ENCODE measurements at places on chromosomes 6 and 20.

DNA sequence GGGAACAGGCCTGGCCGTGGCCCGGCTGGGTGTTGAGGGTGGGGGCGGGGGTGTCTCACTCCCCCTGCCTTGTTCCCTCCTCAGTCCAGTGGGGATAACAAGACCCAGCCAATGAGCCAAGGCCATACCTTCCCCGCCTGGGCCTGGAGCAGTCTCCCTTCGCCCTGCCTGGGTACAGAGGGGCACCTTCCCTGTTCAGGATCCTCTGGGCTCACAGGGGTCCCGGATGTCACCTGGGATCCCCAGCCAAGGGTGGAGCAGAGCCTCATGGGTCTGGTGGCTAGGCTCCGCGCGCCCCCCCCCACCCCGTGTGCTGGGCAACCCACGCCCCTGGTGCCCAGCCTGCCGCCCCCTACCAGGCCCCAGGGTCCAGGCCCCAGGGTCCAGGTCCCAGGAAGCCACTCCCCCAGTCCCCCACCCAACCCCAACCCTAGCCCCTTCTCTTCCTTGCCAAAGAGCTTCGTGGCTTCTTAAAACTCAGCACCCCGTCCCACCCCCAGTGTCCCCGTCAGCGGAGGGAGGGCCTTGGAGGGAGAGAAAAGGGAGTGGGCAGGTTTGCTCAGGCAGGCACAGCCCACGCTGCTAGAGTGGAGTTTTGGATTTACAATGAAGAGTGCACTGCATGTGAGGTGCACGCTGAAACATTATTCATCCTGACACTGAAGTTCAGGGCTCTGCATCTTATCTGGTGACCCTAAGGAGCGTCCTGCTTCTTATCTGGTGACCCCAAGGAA is 11.8 kb downstream of the HRH3 start:
- no peak for DNase-seq

DNA sequence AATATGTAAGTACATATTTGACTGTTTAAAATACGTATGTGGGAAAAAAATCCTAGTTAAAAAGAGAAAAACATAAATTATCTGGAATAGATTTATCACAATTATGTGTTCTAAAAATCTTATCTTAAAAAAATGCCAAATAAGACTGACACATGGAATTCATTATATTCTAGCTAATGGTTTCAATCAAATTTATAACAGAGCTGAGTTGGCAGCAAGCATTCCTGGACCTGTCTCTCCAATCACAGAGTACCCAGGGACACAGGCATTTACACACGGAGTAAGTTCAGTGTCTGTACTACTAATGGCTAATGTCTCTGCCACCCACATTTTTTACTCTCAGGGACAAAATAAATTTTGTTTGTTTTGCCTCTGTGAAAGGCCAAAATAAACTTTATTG is 122.3 kb downstream of the RPS12 start:
- DNase-seq: no peak

DNA sequence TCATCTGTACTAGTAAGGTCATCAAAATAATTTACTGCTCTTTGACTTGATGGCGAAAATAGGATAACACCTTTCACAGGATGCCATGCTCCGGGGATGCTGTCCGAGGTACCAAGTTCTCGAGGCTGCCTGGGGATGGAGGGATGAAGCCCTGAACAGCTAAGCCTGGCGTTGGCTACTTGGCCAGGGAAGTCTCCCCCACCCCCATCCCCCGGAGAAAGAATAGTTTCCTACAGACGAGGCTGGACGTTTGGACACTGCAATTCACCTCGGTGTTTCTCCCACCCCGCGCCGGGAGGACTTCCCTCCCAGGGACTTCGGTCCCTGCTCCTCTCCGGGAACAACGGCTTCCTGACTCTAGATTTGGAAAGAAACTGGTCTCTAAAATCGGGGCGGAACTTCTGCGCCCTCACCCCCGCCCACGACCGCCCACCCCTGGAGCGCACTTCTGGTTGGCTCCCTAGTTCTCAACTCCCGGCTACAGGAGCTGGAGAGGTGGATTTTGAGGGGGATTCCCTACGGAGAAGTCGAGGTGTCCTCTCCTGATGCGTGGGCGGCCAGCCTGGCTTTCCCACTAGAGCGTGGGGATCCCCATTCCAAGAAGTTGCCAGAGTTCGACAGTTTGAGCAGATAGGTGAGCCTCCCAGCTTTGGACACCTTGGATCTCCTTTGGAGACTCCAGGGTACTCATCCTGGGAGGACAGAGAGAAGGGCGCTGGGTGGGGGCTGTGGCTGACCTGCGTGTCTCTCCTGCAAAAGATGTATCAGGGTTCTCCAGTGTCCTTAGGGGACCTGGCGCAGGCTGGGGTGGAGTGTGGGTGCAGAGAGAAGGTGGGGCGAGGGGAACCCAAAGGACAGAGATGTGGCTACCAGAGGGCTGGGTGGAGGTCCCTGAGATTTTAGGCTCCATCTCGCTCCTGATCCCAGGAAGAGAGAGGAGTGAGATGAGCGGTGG is 1.1 kb downstream of the PCSK2 start:
- peak; percentile 87 for DNase-seq

DNA sequence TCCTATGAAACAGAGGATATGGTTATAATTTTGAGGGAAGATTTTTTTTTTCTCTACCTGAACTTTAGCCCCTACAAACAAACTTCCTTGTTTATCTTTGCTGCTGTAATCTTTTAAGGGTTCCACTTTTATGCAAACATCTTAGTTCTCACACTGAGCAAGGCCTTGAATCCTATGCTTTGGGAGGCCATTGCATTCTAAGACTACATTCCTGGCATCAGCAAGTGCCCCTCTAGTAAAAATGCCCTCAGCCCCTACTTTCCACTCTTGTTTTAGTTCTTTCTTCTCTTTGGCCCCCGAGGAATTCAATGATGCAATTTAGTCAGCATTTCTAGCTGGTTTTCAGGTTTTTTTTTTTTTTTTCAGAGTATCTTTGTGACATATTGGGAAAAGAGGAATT is 8.1 kb upstream of the AHI1 start:
- no peak for DNase-seq

DNA sequence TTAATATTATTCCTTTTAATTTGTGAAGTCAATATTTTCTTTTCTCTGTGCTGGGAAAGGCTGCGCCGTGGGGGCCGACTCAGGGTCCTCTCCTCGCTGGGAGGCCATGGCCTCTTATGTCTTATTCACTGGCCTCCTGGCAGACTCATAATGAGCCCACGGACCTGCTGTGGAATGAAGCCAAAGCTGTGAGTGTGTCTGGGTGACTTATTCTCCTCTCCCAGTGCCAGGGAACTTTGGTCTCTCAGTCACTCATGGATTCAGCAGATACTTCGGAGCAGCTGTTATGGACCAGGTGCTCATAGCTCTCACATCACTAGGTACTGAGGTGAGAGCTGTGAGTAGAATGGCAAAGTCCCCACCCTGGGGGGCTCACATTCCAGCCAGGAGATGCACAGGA is 297.6 kb downstream of the CDH26 start:
- no peak for DNase-seq

DNA sequence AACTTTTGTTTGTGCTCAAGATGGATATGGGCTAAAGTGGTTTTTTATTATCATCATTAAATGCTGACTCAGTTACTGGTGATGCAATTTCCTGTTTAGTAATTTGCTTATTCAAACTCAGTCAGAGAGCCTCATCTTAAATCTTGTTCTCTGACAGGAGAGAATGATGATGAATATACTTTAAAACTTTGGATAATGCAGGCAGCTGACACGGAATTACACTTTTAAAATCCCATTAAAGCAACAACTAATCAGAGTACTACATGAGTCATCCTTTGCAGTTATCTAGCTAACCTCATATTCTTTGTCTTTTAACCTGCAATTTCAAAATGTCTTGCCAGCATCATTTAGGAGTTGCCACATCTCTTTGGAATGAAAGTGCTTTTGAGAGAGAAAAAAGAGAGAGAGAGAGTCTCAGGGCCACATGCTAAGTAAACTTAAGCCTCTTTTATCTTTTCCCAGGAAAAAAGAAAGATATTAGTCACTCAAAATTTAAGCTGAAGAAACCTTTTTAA is 9.2 kb upstream of the C6orf141 start:
- no peak for DNase-seq

GRCh38 chr6:33627876-33628275 is 6.8 kb downstream of the ITPR3 start:
- no peak for DNase-seq

GRCh38 chr6:1602049-1602713 is 7.5 kb upstream of the FOXC1 start:
- no peak for DNase-seq

GRCh38 chr20:62597416-62598115 is 44.7 kb upstream of the SLCO4A1 start:
- no peak for DNase-seq

GRCh38 chr20:3630429-3630828 is 32.8 kb downstream of the GFRA4 start:
- DNase-seq: no peak

DNA sequence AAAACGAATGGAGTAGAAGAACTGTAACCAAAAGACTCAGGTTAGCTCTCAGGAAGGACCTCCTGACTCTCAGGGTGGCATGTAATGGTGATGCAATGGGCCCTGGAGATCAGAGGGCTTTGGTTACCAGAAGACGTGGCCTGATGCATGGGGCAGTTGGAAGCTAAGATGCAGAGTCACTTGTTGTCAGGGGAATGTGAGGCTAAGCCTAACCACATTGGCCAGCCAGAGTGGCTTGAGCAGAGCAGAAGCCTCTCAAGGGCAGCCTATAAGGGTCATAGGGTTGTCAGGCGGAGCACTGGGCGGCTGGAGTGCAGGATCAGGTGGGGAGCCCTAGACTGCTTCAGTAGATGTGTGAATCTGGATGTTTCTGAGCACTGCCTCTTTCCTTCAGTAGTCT is 5.9 kb downstream of the CNBD2 start:
- no peak for DNase-seq

DNA sequence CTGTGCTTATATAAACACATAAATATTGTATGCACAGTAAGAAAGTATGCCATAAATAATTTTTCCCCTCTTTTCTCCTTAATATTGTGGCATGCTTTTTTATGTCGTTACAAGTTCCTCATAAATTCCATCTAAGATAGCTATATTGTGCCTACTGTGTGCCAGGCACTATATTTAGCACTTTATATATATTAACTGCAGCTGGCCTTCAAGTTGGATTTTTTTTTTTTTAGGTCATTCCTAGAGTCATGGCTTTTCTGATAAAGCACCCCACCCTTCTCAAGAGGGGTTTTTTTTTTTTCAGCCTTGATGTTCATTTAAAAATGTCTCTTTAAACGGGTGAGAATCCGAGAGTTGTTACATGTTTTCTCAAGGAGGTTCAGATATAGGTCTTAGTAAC is 42.8 kb upstream of the RNF8 start:
- no peak for DNase-seq

- no peak for DNase-seq
These were observed 12.8 kb upstream of the PLCG1 start for GRCh38 chr20:41124451-41125094.

DNA sequence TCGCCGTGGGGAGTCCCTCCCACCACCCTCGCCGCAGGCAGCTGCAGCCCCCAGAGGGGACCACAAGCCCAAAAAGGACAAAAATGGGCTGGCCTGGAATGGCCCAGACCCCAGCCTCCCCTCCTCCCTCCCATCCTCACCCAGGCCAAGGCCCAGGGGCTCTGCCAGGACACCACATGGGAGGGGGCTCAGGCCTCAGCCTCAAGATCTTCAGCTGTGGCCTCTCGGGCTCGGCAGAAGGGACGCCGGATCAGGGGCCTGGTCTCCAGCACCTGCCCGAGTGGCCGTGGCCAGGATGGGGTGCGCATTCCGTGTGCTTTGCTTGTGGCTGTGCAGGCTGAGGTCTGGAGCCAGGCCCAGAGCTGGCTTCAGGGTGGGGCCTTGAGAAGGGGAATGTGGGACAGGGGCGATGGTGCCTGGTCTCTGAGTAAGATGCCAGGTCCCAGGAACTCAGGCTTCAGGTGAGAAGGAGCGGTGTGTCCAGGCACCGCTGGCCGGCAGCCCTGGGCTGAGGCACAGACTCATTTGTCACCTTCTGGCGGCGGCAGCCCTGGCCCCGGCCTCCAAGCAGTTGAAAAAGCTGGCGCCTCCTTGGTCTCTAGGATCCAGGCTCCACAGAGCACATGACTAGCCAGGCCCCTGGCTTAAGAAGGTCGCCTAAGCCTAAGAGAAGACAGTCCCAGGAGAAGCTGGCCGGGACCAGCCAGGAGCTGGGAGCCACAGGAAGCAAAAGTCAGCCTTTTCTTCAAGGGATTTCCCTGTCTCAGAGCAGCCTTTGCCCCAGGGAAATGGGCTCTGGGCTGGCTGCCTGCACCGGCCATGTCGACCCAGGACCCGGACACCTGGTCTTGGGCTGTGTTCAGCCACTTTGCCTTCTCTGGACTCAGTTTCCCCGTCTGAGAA is 35.2 kb upstream of the MRGBP start:
- DNase-seq: no peak

- DNase-seq: no peak
These were observed 109.0 kb downstream of the TNFRSF21 start for GRCh38 chr6:47200536-47201334.

DNA sequence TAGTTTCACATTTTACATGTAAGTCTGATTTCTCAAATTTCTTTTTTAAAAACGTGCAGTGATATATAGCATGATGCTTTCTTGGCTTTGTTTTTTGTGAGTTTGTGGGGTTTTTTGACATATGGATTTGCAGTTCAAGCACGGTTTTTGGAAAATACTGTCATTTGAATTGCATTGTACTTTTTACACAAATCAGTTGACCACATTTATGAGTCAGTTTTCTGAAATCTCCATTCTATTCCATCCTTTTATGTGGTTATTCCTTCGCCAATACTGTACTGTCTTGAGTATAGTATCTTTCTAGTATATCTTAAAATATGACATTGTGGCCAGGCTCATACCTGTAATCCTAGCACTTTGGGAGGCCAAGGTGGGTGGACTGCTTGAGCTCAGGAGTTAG is 890.0 kb upstream of the CITED2 start:
- no peak for DNase-seq

DNA sequence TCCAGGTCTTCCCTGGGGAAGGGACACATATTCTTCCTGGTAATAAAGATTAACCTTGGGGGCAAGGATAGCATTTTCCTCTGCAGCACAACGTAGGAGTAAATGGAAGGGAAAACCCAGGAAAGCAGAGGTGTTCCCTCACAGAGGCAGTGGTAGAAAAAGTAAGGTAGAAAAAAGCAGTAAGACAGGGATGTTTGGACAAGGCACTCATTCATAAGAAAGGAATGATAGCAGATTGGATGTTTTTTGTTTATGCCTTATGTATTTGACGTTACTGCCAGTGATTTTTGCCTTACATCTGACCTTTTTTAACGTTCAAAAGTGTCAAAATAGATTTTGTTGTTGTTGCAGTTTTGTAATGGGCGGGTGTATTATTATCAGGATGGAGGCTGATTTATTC is 395.0 kb downstream of the CDKAL1 start:
- DNase-seq: no peak
